Mesenchymal stem cell (in vitro differentiated cells and primary cell): ENCODE measurements at places on chromosomes 3 and 15.

- H3K27ac ChIP-seq = peak overlapping the region; percentile 89
- H3K36me3 ChIP-seq = no peaks in the 10 kb centered on the region
- peaks cover 58% of the 10 kb centered on the region for H3K4me1 ChIP-seq
Observed at GRCh38 chr3:127735767-127736693, 63.3 kb downstream of the ABTB1 start.

- H3K27ac ChIP-seq = no peak overlapping the region
- no peak overlapping the region for H3K4me3 ChIP-seq
- no peaks in the 10 kb centered on the region for H3K4me1 ChIP-seq
- no peak for DNase-seq
- H3K27me3 ChIP-seq = no peaks in the 10 kb centered on the region
Observed at GRCh38 chr15:57565311-57565710, 26.4 kb upstream of the MYZAP start.

DNA sequence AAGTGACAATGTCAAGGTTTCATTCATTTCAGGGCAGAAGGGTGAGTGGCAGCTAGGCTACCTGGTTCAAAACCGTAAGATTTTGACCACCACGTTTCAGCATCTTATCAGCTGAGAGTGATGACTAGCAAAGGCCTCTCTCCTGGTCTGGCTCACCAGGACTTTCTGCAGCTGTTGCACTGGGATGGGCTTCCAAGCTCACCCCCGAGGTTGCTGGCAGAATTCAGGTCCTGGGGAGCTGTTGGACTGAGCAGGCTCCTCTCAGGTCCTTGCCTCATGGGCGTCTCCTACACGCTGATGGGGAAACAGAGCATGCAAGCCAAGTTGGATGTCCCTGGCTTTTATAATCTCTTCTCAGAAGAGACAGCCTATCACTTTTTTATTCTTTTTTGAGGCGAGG is 88.8 kb upstream of the RNU6-1 start:
- no peak overlapping the region for H3K4me3 ChIP-seq
- H3K27me3 ChIP-seq = peaks cover 4% of the 10 kb centered on the region
- no peak for DNase-seq
- no peaks in the 10 kb centered on the region for H3K36me3 ChIP-seq
- H3K27ac ChIP-seq = no peak overlapping the region
- peaks cover 8% of the 10 kb centered on the region for H3K4me1 ChIP-seq

GRCh38 chr3:46029953-46030543 is 2.8 kb upstream of the XCR1 start:
- no peaks in the 10 kb centered on the region for H3K4me1 ChIP-seq
- H3K27ac ChIP-seq = no peak overlapping the region
- H3K4me3 ChIP-seq = no peak overlapping the region
- H3K27me3 ChIP-seq = peaks cover 5% of the 10 kb centered on the region

DNA sequence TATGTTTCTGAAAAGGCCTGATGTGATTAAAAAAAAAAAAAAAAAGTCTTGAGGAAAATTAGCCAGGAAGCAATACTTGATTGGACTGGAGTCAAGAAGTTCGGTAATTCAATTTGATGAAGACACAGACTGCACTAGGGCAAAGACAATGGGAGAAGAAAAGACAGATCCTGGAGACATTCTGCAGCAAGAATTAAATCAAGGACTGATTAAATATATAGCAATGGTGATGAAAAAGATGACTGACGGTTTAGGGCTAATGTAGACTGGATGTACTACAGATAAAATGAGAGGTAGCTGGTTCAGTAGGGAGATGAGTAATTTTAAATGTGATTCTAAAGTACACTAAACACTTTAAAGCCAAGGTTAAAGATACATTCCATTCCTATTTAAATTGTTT is 13.8 kb downstream of the MRPL47 start:
- H3K27ac ChIP-seq = no peak overlapping the region
- no peak for DNase-seq
- no peaks in the 10 kb centered on the region for H3K4me1 ChIP-seq
- H3K4me3 ChIP-seq = no peak overlapping the region
- H3K36me3 ChIP-seq = peaks cover 19% of the 10 kb centered on the region

DNA sequence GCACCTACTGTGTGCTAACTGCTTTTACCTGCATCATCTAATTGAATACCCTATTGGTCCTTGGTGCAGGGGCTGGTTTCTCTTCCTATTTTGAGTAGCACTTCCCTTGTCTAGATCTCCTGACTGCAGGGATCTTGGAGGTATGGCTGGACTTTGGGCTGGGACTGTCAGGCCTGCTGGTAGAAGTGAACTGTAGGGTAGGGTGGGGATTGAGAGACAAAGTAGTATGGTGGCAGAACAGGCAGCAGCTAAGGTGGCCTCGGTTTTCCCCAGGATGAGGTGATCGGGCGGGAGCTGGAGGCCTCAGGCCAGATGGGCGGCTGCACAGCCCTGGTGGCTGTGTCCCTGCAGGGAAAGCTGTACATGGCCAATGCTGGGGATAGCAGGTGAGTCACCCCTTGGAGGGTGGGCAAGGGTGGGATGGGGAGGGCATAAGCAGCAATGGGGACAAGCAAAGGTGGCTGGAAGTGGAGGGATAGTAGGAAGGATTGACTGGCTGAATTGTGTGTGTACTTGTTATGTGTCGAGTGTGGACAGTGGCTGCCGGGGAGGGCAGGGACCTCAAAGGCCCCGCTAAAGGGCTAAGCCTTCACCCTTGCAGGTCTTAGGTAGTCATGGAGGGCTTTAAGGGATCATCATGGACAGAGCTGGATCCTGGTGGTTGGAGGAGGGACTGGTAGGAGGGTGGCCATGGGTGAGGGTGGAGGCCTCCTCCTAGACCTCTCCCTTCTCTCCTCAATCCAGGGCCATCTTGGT is 2.0 kb downstream of the PPM1M start:
- peaks cover 32% of the 10 kb centered on the region for H3K4me1 ChIP-seq
- DNase-seq = no peak
- H3K36me3 ChIP-seq = peaks cover 44% of the 10 kb centered on the region
- H3K27ac ChIP-seq = no peak overlapping the region
- no peak overlapping the region for H3K4me3 ChIP-seq

DNA sequence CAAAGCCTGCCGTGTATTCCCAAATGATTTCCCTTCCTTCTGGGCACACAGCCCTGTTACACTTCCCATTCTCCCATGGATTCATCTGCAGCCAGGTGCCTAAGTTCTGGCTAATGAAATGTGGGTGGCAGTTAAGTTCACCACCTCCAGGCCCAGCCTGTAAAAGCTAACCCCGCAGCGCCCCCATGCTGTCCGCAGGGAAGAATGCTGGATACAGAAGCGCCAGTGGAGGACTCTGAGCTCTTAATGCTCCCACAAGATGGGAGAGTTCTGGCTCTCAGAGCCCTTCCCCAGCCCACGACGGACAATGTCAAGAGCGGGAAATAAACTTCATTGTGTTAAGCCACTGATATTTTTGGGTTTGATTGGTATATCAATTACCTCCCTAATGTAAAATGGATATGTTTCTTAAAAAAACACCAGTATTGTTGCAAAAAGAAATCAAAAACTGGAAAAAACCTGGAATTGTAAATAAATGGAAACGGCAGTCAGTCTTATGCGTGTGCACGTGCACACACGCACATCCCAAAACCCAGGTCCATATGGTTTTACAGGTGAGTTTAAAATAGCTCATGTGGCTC is 37.7 kb upstream of the FGD5 start:
- DNase-seq = peak; percentile 43
- H3K4me3 ChIP-seq = no peak overlapping the region
- H3K36me3 ChIP-seq = no peaks in the 10 kb centered on the region
- no peaks in the 10 kb centered on the region for H3K4me1 ChIP-seq
- peaks cover 12% of the 10 kb centered on the region for H3K27me3 ChIP-seq

DNA sequence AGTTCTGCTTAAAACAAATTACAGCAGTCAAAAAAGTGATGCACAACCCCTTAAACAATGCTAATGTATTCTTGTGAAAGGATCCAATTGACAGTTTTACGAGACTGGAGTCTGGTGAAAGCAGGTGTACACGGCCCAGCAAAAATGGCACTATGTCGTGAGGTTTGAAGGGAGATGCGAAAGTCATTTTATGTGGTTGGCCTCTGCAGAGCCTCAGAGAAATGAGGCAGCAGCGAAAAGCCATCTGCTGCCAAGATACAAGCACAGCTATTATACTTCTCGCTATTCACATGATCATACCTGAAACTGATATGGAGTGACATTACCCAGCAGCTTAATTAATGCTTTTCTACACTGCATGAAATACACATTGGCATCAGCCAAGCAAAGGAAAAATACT is 36.4 kb downstream of the MECOM start:
- no peaks in the 10 kb centered on the region for H3K4me1 ChIP-seq
- no peak overlapping the region for H3K4me3 ChIP-seq
- DNase-seq = no peak
- no peak overlapping the region for H3K27ac ChIP-seq
- no peaks in the 10 kb centered on the region for H3K36me3 ChIP-seq
- H3K27me3 ChIP-seq = peaks cover 4% of the 10 kb centered on the region

- no peak overlapping the region for H3K27ac ChIP-seq
- H3K4me3 ChIP-seq = no peak overlapping the region
- no peaks in the 10 kb centered on the region for H3K27me3 ChIP-seq
- DNase-seq = no peak
- H3K36me3 ChIP-seq = no peaks in the 10 kb centered on the region
- no peaks in the 10 kb centered on the region for H3K4me1 ChIP-seq
Observed at GRCh38 chr3:81406318-81406717, 355.1 kb downstream of the GBE1 start.

DNA sequence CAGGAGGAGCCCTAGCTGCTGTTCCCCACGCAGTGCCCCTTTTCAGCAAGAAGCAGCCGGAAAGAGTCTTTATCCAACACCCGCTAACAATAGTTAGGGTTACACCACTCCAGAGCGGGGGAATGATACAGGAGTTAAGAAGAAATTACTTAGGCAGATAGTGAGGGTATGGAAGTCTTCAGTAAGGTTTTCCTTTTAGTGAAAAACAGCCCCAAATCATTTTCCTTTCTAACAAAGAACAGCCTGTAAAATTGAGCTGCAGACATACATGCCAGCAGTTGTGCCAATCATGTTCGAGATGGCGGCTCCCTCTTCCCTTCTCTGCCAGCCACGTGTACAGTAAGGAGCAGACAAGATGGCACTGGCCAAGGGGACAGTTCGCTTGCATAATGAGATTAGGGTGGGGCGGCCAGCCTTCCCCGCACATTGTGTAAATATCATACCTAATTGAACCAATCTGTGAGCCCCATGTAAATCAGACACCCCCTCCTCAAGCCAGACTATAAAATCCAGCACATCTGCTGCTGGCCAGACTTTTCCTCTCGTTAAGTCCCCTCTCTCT is 18.5 kb upstream of the SENP5 start:
- DNase-seq = no peak
- no peaks in the 10 kb centered on the region for H3K36me3 ChIP-seq
- H3K27me3 ChIP-seq = no peaks in the 10 kb centered on the region
- no peak overlapping the region for H3K27ac ChIP-seq
- H3K4me3 ChIP-seq = no peak overlapping the region
- H3K4me1 ChIP-seq = no peaks in the 10 kb centered on the region

DNA sequence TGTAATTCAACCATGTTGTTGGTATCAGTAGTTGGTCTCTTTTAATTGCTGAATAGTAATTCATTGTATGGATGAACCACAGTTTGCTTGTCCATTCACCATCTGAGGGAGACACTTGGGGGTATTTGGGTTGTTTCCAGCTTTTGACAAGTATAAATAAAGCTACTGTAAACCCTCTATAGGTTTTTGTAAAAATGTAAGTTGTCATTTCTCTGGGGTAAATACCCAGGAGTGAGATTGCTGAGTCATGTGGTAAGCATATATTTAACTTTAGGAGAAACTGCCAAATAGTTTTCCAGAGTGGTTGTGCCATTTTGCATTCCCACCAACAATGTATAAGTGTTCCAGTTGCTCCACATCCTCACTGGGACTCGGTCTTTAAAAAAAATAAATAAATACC is 15.4 kb upstream of the LHFPL4 start:
- no peaks in the 10 kb centered on the region for H3K4me1 ChIP-seq
- no peak overlapping the region for H3K27ac ChIP-seq
- no peak overlapping the region for H3K4me3 ChIP-seq
- DNase-seq = no peak
- no peaks in the 10 kb centered on the region for H3K27me3 ChIP-seq
- no peaks in the 10 kb centered on the region for H3K36me3 ChIP-seq

- H3K4me1 ChIP-seq = no peaks in the 10 kb centered on the region
- no peaks in the 10 kb centered on the region for H3K27me3 ChIP-seq
- peaks cover 68% of the 10 kb centered on the region for H3K36me3 ChIP-seq
- DNase-seq = no peak
- H3K27ac ChIP-seq = no peak overlapping the region
- no peak overlapping the region for H3K4me3 ChIP-seq
Observed at GRCh38 chr3:49333091-49333490, 6.8 kb downstream of the USP4 start.

GRCh38 chr3:74531491-74531890 is 83.0 kb downstream of the CNTN3 start:
- peak overlapping the region; percentile 4 for H3K4me3 ChIP-seq
- no peaks in the 10 kb centered on the region for H3K4me1 ChIP-seq
- no peaks in the 10 kb centered on the region for H3K27me3 ChIP-seq
- no peak overlapping the region for H3K27ac ChIP-seq
- H3K36me3 ChIP-seq = no peaks in the 10 kb centered on the region

GRCh38 chr15:59825901-59826300 is 136.8 kb upstream of the BNIP2 start:
- H3K36me3 ChIP-seq = no peaks in the 10 kb centered on the region
- no peak overlapping the region for H3K27ac ChIP-seq
- H3K4me3 ChIP-seq = no peak overlapping the region
- DNase-seq = no peak
- no peaks in the 10 kb centered on the region for H3K4me1 ChIP-seq

GRCh38 chr3:33786565-33787327 is 11.7 kb upstream of the PDCD6IP start:
- peaks cover 4% of the 10 kb centered on the region for H3K4me1 ChIP-seq
- no peaks in the 10 kb centered on the region for H3K36me3 ChIP-seq
- DNase-seq = no peak
- H3K27ac ChIP-seq = peak overlapping the region; percentile 16

GRCh38 chr3:61315871-61316270 is 64.6 kb upstream of the FHIT start:
- H3K4me1 ChIP-seq = no peaks in the 10 kb centered on the region
- no peaks in the 10 kb centered on the region for H3K36me3 ChIP-seq
- no peak overlapping the region for H3K27ac ChIP-seq
- no peak overlapping the region for H3K4me3 ChIP-seq
- H3K27me3 ChIP-seq = no peaks in the 10 kb centered on the region

DNA sequence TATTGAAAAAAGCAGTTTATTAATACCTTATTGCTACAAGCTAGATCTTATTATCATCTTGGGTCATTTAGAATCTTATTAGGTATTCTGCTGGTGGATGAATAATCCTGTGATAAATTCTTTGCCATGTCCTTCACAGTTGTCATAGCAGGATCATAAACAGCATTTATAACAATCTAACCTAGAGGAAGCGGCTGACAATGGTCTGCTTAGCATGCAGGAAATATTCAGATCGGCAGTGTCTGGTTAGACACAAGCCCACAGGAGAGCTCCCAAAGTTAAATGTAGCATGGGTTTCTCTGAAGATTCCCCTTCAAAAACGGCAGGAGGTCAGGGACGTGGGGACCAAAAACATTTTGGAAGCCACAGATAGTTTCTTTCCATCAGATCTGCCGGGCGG is 179.3 kb downstream of the FOXB1 start:
- H3K27me3 ChIP-seq = peaks cover 34% of the 10 kb centered on the region
- DNase-seq = no peak
- no peaks in the 10 kb centered on the region for H3K4me1 ChIP-seq
- no peak overlapping the region for H3K4me3 ChIP-seq
- no peaks in the 10 kb centered on the region for H3K36me3 ChIP-seq

- no peak overlapping the region for H3K4me3 ChIP-seq
- DNase-seq = peak; percentile 86
- H3K27ac ChIP-seq = no peak overlapping the region
Observed at GRCh38 chr3:114127517-114127916, 51.3 kb downstream of the DRD3 start.

GRCh38 chr3:156488767-156489166 is 66.2 kb downstream of the SSR3 start:
- peak; percentile 46 for DNase-seq
- no peak overlapping the region for H3K4me3 ChIP-seq
- H3K27me3 ChIP-seq = no peaks in the 10 kb centered on the region
- H3K36me3 ChIP-seq = no peaks in the 10 kb centered on the region
